ENCODE measurements at places on chromosomes 5 and 9.

- DNase-seq: peak; percentile 59
Measured at GRCh38 chr9:131739133-131739958, 530 bp downstream of the RAPGEF1 start.

DNA sequence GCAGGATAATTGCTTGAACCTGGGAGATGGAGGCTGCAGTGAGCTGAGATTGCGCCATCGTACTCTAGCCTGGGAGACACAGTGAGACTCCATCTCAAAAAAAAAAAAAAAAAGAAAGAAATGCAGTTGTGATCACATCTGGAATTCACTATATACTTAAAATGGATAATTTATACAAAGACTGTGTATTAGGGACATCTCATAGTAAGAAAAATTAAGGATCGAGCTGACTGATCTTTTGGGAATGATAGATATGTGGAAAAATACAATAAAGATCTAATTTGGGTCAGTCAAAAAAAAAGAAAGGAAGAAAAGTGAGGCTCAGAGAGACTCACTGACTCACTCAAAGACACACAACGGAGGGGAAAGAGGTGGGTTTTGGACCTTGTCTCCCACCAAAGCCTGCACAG, 73.2 kb upstream of the STXBP1 start:
- no peak for DNase-seq

- DNase-seq: no peak
Measured at GRCh38 chr9:95820074-95820473, 55.4 kb upstream of the ERCC6L2 start.

GRCh38 chr5:112636751-112637150, 100.9 kb upstream of the APC start:
- DNase-seq: no peak

GRCh38 chr5:2381070-2381469, 370.4 kb downstream of the IRX2 start:
- no peak for DNase-seq

GRCh38 chr9:122372856-122373845, 2.3 kb downstream of the PTGS1 start:
- DNase-seq: no peak

DNA sequence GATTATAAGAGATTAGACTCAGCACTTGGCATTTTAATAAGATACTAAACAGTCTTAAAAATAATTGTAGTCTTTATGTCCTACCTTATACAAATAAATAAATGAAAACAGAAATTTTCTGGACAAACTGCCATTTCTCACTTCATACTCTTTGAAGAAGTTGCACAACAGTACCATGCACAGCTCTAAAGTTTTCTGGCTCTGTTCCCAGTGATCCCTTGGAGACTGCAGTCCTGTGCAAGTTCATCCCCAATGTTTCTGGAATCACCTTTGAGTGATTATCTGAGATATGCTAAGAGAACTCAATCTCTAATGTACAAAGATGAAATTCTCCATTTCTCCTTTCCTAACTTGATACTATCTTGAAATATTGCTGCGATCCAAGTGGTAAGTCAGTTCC, 330.4 kb upstream of the EDIL3 start:
- DNase-seq: no peak

DNA sequence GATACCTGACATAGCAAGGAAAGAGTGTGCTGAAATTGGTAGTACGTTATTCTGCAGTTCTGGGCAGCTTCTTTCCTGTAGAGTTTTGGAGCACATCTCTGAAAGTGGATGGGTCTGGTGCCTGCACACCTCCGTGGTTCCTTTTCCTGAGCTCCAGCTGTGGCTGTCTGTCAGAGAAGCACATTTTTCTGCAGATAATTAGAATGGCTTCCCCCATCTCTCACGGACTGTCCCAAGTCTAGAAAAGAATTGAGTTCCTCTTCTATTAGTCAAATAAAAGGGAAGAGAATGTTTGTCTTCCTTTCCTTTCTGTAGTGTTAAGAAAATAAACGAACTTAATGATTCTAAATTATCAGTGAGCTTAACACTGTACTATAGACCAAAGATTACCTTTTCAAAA, 55.7 kb downstream of the VCAN start:
- DNase-seq: no peak

DNA sequence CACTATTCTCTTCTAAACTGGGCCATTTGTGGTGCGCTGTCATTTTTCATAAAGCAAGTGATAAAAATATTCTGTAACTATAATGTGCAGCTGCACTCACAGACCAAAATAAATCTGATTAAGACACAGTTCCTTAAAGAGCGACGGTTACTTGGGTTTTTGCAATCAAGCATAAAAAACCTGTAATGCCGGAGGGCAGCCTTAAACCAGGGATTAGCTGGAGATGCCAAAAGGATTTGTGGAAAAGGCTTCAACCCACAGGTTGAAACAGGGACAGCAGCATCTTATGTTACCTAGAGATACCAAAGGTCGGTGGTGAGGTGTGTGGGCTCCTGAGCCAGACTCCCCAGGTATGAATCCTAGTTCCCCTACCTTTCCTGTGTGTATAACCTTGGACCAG, 49.3 kb downstream of the CTNND2 start:
- DNase-seq: no peak

GRCh38 chr9:127539259-127539981, 72.7 kb upstream of the STXBP1 start:
- no peak for DNase-seq

- no peak for DNase-seq
Measured at GRCh38 chr5:79689541-79690466, at the start of gene CMYA5. CMYA5 (plus strand) TSS chr5:79689836; CDS start chr5:79689908, 72 bp downstream.

GRCh38 chr5:133489632-133490031, 122.7 kb downstream of the FSTL4 start:
- peak; percentile 32 for DNase-seq

- DNase-seq: no peak
Measured at GRCh38 chr5:128408622-128409021, 129.4 kb downstream of the FBN2 start.

- DNase-seq: no peak
Measured at GRCh38 chr9:109346904-109347303, 26.0 kb upstream of the EPB41L4B start.

DNA sequence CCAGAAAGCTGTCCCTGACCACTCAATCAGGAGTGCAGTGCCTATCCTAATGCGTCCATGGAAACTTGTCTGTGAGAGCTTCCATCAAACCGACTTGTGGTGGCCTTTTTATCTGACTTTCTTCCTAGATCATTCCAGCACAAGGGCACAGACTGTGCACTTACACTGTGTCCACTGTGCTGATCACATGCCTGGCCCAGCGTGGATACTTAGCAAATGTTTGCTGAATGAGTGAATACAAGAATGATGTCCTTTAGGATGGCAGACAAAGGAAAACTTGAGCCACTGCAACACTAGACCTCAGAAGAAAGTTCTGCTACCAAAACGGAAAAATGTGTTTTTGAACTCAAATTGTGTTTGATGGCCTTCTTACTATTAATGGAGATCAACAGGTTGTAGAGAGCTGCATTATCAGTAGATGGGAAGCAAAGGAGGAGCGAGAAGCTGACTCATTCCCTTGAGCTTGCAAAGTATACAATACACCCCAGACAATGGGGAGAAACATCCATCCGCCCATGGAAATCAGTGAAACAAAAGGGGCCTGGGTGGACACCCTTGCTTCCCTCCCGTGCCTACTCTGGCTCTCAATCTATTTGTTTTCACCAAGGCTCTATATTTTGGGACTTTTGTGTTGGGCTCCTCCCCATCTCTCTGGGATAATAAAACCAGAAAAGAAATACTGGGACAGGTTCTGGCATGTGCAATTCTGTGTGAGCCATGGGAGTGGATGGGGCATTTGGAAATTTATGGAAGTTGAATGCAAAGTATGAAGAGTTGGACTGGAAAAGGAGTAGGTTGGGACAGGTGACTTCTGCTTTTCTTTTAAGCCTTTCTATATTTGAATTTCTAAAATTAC, 76.2 kb upstream of the ZFAND5 start:
- DNase-seq: no peak

Measured in stimulated activated CD8-positive, alpha-beta memory T cell treated with anti-CD3 and anti-CD28 coated beads, Interleukin-4, amount 100 ng/mL, for 48 hours (primary cell).